T-helper 17 cell (primary cell): ENCODE measurements at places on chromosomes 1 and 21. TPM values are rescaled to one million over a fixed set of nuclear protein-coding genes. Genes with fewer than 3 reads are reported as not detected.

- H3K36me3 ChIP-seq: peaks cover 6% of the 10 kb centered on the region
- no peak for DNase-seq
- no peak overlapping the region for H3K4me3 ChIP-seq
Observed at GRCh38 chr1:47703156-47703825, 265.4 kb downstream of the FOXD2 start.

DNA sequence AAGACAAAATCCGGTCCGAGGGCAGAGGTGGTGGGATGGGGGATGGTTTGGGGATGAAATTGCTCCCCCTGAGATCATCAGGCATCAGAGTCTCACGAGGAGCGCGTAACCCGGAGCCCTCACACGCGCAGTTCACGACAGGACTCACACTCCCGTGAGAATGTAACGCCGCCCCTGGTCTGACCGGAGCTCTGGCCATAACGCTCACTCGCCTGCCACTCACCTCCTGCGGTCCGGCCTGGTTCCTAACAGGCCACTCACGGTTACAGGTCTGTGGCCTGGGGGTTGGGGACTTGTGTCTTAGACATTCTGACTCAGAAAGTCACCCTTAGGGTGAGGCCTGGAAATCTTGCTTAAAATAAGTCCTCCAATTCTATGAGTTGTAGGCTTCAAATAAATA, 19.8 kb downstream of the MAP1LC3C start:
- H3K27me3 ChIP-seq: peaks cover 10% of the 10 kb centered on the region
- no peaks in the 10 kb centered on the region for H3K36me3 ChIP-seq
- no peaks in the 10 kb centered on the region for H3K4me1 ChIP-seq
- H3K27ac ChIP-seq: no peak overlapping the region

DNA sequence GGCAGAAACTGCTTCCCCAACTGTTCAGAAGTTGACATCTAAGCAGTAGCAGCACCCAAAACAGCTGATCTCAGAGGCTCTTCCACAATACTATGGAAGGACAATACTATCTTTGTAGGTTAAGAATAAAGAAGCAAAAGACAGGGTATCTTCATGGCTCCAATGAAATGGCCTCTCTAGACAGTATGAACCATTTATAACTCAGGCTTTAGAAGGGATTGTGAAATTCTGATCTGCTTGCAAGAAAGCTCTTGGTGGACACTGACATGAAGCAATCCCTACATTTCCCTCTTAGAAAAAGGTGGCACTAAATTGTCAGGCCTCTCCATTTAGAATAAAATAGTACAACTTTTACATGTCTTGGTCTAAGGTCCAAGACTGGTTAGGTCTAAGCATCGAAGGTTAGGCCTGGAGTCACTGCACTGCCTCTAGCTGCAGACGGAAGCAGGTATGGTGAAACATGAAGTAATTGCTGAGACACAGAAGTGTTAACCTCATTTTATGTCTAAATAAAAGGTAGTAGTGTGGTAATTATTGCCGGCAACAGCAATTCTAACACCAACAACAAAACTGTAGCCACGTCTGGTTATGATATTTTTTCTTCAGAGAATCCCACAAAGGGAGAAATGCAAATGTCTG, 50.6 kb upstream of the HP1BP3 start:
- H3K4me1 ChIP-seq: no peaks in the 10 kb centered on the region
- no peak overlapping the region for H3K27ac ChIP-seq
- no peak for DNase-seq
- H3K36me3 ChIP-seq: peaks cover 4% of the 10 kb centered on the region

DNA sequence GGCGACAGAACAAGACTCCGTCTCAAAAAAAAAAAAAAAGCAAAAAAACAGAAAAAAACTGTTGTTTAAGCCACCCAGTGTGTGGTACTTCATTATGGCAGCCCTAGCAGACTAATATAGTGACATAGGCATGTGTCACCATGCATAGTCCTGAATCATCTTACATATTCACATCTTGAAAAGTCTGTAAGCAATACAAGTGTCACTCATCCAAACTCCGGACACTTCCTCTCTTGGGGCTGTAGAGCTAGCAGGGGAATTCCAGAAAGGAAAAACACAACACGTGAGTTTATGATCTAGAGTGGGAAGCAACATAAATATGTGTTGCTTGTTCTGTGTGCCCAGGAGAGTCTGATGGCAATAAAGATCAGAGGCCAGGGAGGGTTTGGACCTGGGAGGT, 81.6 kb upstream of the KCNE2 start:
- no peaks in the 10 kb centered on the region for H3K27me3 ChIP-seq
- H3K36me3 ChIP-seq: no peaks in the 10 kb centered on the region
- H3K4me1 ChIP-seq: no peaks in the 10 kb centered on the region
- no peak overlapping the region for H3K4me3 ChIP-seq
- H3K27ac ChIP-seq: no peak overlapping the region

- no peaks in the 10 kb centered on the region for H3K4me1 ChIP-seq
- peaks cover 48% of the 10 kb centered on the region for H3K27me3 ChIP-seq
- no peak for DNase-seq
- H3K36me3 ChIP-seq: no peaks in the 10 kb centered on the region
- H3K4me3 ChIP-seq: no peak overlapping the region
- no peak overlapping the region for H3K27ac ChIP-seq
Observed at GRCh38 chr1:33532936-33533335, 60.5 kb downstream of the ZSCAN20 start.

The KRTAP19-3 gene
- total RNA-seq: not detected

The CSF3R gene
- 2.9 TPM for total RNA-seq

The CRNN gene
- not detected for total RNA-seq

The EFNA3 gene
- 0.29 TPM for total RNA-seq

The S100A6 gene
- total RNA-seq: 303 TPM
